ENCODE measurements at places on chromosomes 1 and 21. TPM values are rescaled to one million over a fixed set of nuclear protein-coding genes. Genes with fewer than 3 reads are reported as not detected.

DNA sequence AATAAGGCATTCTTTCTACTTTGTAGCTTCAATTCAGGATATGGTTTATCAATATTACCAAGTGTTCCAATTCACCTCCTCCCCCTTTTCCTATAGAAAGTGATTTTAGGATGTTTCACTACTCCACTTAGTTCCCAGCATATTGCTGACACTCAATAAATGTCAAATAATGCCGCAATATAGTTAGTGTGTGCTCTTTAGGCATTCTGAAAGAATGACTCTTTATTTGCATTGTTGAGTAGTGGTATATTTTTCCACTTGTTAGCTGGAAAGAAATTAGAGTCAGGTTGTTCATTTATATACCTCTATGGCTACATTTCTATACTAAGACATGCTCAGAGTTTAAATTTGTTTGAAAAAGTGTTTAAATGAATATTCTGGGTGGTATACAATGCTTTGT lies 154.6 kb upstream of the C1orf105 start:
- no peak for DNase-seq

- DNase-seq, result no peak
These were observed 106.4 kb downstream of the ODF2L start for GRCh38 chr1:86289746-86290145.

DNA sequence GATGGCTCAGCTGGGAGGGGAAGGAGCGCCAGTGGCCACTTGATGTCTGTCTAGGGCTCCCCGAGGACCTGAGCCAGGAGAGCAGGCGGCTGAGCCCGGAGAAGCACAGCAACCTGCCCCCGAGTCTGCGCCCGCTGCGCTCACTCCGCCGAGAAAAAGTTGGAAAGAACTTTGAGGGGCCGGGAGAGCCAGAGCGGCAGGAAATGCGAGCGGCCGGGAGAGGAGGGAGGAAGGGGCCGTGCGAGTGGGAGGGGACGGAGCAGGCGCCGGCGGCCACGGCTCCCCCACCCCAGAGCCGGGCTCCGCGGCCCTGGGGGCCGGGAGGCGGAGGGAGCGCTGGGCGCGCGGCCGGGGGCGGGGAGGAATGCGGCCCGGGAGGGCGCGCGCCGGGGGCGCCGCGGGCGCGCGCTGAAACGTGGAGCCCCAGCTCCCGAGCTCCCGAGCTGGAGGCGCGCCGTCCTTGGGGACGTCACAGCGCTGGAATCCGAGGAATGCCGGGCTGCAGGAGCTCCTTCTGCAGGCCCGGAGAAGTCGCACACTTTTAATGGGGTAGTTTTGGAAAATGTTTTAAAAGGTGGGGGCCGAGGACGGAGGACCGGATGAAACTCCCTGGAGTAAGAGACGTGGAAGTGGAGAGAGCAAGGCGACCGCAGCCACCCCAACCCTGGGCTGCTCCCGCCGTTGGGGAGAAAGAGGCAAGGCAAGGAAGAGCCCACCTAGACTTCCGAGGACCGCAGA lies at the start of gene PTPN14:
TSS of gene PTPN14 (minus strand) at position 167 of the 738 bp plus-strand sequence. CDS start 86,799 bp downstream, outside the sequence.
- peak; percentile 89 for DNase-seq

GRCh38 chr1:207991583-207992026 lies 80.7 kb upstream of the CD34 start:
- no peak for DNase-seq

DNA sequence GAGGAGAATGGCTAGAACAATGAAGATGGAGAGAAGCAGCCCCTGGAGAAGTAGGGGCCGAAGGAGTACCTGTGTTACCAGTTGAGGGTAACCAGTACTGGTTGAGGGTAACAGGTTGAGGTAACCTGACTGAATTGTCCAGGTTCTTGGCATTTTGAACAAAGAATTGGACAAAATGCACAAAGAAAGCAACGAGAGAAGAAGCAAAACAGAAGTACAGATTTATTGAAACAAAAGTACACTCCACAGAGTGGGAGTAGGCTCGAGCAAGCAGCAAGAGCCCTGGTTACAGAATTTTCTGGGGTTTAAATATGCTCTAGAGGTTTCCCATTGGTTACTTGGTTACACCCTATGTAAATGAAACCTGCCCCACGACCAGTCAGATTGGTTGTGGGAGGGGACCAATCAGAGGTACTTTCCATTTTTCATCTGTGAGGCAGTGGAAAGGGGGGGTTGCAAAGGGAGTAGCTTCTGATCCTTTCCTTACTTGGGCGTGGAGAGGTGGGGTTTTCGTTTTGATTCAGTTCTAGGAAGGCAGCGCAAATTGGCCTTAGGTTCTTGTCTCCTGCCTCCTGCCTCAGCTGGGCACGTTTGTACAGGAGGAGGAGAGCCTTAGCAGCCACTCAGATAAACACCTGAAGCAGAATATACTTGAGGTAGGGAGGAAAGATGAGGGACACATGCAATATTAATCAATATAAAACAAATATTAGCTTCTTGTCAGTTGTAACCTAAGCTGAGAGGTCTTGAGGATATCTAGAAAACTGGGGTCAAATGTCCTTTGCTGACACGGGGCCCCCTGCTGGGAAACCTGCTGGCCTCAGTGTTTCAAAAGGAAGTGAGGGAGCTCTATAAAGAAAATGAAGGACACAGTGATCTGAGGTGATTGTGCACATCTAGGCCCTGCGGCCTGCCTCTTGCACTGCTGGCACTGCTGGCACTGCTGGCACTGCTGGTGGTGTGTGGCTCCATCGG lies 14.3 kb upstream of the LSM10 start:
- no peak for DNase-seq

Gene TDRD5
- polyA plus RNA-seq, result 0.06 TPM

- DNase-seq, result no peak
These were observed 6.3 kb upstream of the ERVH48-1 start for GRCh38 chr21:42931560-42932235.

Gene AIM2
- 0.50 TPM for polyA plus RNA-seq

DNA sequence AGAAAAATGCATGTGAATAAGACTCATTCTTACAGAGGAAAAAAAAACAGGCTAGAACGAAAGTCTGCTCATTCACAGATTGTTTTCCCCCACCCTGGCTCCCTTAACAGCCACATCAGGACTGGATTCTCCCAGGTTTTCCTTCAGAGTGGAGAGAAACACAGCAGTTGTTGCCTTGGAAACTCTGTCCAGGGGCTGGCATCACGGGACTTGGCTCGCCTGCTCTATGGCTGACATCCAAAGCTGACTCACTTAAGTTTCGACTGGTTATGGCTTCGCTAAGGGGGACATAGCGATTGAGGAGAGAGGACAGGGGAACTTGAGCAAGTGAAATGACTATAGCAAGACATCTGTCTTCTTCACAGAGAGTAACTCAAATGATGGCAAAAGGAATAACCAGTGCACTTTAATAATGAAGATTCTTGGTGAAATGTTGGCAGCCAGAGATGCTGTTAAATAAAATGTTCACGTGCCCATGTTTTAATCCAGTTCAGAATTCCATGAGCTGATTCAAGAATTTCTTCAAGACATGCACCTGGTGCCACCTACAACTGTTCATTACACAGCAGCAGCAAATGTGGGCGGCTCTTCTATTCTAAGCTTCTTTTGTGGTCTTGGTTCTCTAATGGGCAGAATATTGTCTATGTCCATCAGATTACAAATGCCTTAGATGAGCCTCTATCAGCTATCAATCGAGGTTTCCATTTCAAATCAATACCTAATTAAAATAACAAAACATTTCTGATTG lies 21.8 kb downstream of the MIS18A start:
- peak; percentile 87 for DNase-seq

GRCh38 chr1:227156520-227156919 lies 161.8 kb downstream of the CDC42BPA start:
- DNase-seq, result no peak

DNA sequence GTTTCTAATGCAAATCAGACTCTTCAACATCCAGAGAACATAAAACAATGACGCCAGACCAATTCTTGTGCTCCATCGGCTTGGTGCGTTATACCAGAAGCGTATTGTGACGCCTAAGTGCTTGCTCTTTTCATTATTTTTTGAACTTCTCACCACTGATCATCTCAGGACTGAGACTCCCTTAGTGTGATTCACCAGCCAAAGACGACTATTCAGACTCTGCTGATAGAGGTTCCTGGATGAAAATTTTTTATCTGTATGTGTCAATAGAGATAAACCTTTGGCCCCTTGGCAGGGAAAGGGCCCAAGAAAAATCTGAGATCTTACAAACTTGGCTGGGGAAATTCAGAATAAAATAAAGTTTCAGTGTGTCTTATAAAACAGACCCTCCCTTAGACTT lies 856 bp upstream of the GREM2 start:
- no peak for DNase-seq

Gene FCRL4
- not detected for polyA plus RNA-seq

Gene S1PR1
- polyA plus RNA-seq, result 11.1 TPM

DNA sequence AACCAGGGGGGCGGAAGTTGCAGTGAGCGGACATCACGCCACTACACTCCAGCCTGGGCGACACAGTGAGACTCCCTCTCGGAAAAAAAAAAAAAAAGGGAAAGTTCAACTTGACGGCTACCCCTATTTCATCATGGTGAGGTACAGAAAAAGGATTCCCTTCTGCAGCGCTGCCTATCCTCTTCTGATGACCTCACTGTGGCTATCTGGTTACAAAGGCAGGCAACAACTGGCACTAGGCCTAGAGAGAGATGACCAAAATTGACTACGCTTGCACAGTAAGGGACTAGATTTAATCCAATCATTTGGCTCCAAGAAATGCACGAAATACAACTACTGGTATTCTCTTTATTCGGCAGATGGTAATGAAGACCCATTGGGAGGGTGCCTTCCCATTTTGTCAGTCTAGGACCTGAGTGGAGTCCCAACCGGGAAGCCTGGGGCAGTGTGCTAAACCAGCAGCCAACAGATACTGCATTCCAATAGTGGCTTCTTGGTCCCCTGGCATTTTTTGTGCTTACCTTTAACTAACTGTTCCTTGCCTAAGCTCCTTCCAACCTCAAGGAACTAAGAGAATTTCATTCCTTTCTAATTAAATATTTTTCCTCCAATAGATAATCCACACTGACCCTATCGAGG lies 36.6 kb downstream of the ITPKB start:
- DNase-seq, result peak; percentile 64

DNA sequence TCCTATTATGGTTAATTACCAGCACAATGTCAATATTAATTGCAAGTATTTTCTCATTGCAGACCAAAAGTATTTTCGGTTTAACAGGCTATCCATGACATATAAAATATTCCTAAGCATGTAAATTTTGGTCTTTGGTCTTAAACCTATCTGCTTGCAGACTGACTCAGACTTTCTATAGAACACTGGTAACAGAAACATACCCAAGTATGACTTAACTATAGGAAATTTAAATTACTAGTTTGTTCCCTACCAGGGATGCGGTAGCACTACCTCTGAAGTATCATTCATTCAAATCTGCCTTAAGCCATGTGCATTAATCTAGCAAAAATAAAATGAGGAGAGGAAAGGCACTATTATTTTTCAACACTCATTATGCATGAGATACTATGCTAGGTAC lies 2.9 kb downstream of the TAF1A start:
- DNase-seq, result no peak

DNA sequence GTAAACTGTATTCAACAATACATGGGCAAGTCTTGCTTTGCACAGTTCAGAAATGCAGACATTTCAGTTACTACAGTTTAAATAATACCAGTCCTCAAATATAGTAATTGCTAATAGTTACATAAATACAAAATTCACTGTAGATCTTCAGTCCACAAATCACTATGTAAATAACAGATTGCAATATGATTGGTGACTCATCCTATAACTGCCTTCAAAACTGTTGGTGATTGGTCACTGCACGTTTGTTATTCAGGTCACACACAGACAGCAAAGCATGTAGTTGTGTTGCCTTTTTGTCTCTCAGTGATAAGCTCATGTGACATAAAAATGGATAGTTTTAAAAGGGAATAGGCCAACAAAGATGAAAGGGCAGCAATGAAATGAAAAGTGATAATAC lies 186.5 kb upstream of the CTTNBP2NL start:
- no peak for DNase-seq

Gene CALML6
- 219 TPM for polyA plus RNA-seq
